ENCODE measurements at places on chromosomes 2 and 18. TPM values are rescaled to one million over a fixed set of nuclear protein-coding genes. Genes with fewer than 3 reads are reported as not detected.

Gene ACMSD
- total RNA-seq, result not detected

Gene CDCA7
- 18.4 TPM for total RNA-seq

GRCh38 chr18:68817584-68817983 lies 19.7 kb downstream of the CCDC102B start:
- no peaks in the 10 kb centered on the region for H3K36me3 ChIP-seq
- H3K4me3 ChIP-seq, result no peak overlapping the region

DNA sequence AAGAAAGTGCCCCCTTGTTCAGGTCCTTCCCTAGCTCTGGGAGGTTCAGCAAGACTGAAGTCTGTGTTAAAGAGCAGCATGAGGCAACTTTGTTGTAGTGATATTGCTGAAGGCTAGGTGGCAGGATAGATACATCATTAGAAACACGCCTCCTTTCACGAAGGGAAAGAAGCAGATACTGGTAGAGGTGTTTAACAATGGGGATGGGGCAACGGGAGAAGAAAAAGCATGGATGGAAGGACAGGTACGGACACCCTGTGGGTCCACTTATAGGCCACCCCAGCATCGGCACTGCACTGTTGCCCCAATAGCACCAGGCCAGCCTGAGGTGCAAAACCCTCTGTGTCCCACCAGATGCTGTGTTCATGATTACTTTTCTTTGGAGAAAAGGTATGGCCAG lies 3.5 kb upstream of the IGFBP5 start:
- no peaks in the 10 kb centered on the region for H3K27me3 ChIP-seq
- H3K4me1 ChIP-seq, result peaks cover 69% of the 10 kb centered on the region
- H3K27ac ChIP-seq, result peak overlapping the region; percentile 54
- no peaks in the 10 kb centered on the region for H3K36me3 ChIP-seq

- no peaks in the 10 kb centered on the region for H3K27me3 ChIP-seq
- H3K4me1 ChIP-seq, result no peaks in the 10 kb centered on the region
- H3K4me3 ChIP-seq, result no peak overlapping the region
- no peak overlapping the region for H3K27ac ChIP-seq
- DNase-seq, result no peak
- no peaks in the 10 kb centered on the region for H3K36me3 ChIP-seq
Measured at GRCh38 chr2:95698146-95698545, 106.3 kb downstream of the TRIM43 start.

- no peak overlapping the region for H3K4me3 ChIP-seq
- H3K36me3 ChIP-seq, result no peaks in the 10 kb centered on the region
- DNase-seq, result no peak
- H3K27ac ChIP-seq, result no peak overlapping the region
Measured at GRCh38 chr2:177519534-177520115, 127.1 kb downstream of the AGPS start.

- H3K27ac ChIP-seq, result no peak overlapping the region
- no peak overlapping the region for H3K4me3 ChIP-seq
- H3K27me3 ChIP-seq, result no peaks in the 10 kb centered on the region
Measured at GRCh38 chr2:39933196-39933595, 154.1 kb upstream of the THUMPD2 start.

DNA sequence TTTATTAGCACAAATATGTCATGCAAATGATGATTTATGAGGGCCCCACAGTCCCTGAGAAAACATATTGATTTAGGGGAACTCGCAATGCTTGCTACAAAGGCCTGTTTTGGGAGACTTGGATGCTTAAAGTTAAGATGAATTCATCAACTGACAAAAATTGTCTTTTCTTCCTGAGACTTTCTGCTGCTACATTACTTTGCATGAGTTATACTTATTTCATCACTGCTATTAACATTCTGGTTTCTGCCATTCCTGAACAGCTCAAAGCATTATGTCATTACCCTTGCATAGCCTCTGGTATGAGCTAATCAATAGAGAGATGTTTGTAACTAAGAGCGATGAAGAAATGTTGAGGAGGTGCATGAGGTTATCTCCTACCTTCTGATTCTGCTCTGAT lies 74.4 kb downstream of the SOX11 start:
- no peaks in the 10 kb centered on the region for H3K4me1 ChIP-seq
- no peaks in the 10 kb centered on the region for H3K36me3 ChIP-seq
- no peaks in the 10 kb centered on the region for H3K27me3 ChIP-seq
- H3K27ac ChIP-seq, result no peak overlapping the region
- DNase-seq, result no peak
- H3K4me3 ChIP-seq, result no peak overlapping the region

GRCh38 chr2:120291401-120292311 lies 39.0 kb downstream of the RALB start:
- H3K4me1 ChIP-seq, result peaks cover 10% of the 10 kb centered on the region
- no peak for DNase-seq
- H3K27me3 ChIP-seq, result no peaks in the 10 kb centered on the region
- peak overlapping the region; percentile 25 for H3K27ac ChIP-seq
- no peak overlapping the region for H3K4me3 ChIP-seq

- no peak overlapping the region for H3K27ac ChIP-seq
- no peaks in the 10 kb centered on the region for H3K4me1 ChIP-seq
- peaks cover 13% of the 10 kb centered on the region for H3K36me3 ChIP-seq
- no peaks in the 10 kb centered on the region for H3K27me3 ChIP-seq
- no peak overlapping the region for H3K4me3 ChIP-seq
- DNase-seq, result no peak
Measured at GRCh38 chr18:79699653-79700052, 20.1 kb downstream of the CTDP1 start.

- no peaks in the 10 kb centered on the region for H3K27me3 ChIP-seq
- no peak overlapping the region for H3K27ac ChIP-seq
- no peaks in the 10 kb centered on the region for H3K4me1 ChIP-seq
- H3K4me3 ChIP-seq, result no peak overlapping the region
- no peaks in the 10 kb centered on the region for H3K36me3 ChIP-seq
Measured at GRCh38 chr2:20925265-20925889, 102.5 kb upstream of the LDAH start.

GRCh38 chr2:191573216-191573615 lies 104.7 kb upstream of the NABP1 start:
- DNase-seq, result no peak

- no peaks in the 10 kb centered on the region for H3K27me3 ChIP-seq
- DNase-seq, result no peak
- no peak overlapping the region for H3K27ac ChIP-seq
Measured at GRCh38 chr2:222738809-222739208, 67.4 kb downstream of the MOGAT1 start.
